ENCODE measurements at places on chromosomes 1 and 21.

DNA sequence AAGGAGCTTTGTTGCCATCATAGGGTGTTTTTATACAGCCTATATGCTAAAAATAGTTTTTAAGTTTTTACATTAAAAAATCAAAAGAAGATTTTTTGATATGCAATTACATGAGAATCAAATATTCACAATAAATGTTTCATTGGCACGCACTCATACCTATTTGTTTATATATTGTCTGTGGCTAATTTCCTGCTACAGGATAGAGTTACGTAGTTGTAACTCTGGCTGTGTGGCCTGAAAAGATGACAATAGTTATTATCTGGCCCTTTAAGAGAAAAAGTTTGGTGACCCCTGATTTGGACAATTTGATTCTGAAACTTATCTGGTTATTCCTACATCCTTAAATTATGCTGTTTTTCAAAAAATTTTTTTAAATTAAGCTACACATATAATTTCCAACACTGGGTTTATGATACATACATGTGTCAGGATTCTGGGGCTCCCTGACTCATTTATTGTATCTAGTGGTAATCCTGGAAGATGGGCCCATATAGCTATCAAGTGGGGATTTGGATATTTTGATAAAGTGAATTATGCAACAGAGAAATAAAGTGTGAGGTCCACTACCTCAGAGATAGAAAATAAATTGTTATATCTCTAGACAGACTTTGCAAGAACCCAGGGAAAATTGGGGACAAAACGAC lies 370.2 kb upstream of the LYPLAL1 start:
- DNase-seq = no peak

GRCh38 chr1:9859281-9860014 lies 35.7 kb upstream of the CLSTN1 start:
- DNase-seq = no peak

- no peak for DNase-seq
Observed at GRCh38 chr1:85146972-85147359, 53.9 kb downstream of the SYDE2 start.

DNA sequence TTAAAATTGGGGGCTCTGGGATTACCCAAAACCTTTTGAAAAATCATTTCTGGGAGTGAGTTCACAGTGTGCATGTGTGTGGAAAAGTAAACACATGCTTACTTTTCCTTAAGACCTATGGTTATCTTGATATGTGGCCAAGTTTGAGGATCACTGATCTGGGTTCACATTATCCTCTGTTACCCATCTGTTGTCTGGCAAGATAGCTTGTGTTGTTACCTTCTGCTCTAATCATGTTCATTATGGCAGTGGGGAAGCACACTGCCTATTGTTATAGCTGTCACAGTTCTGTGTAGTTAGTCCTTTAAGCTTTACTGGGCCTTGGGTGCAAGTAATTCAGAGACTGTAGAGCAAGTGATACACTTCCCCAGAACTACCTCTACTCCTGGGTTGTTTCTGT lies 5.0 kb downstream of the CTBS start:
- DNase-seq = no peak

- no peak for DNase-seq
Observed at GRCh38 chr1:153561466-153561985, 4.1 kb downstream of the S100A2 start.

Measured in activated CD8-positive, alpha-beta memory T cell treated with anti-CD3 and anti-CD28 coated beads for 4 hours (primary cell).